Activated CD4-positive, alpha-beta T cell treated with anti-CD3 and anti-CD28 coated beads for 36 hours (primary cell): ENCODE measurements at places on chromosomes 1 and 21.

GRCh38 chr1:111742938-111743549 lies 3.8 kb upstream of the INKA2 start:
- no peak overlapping the region for H3K4me3 ChIP-seq
- no peaks in the 10 kb centered on the region for H3K36me3 ChIP-seq
- no peak for DNase-seq

DNA sequence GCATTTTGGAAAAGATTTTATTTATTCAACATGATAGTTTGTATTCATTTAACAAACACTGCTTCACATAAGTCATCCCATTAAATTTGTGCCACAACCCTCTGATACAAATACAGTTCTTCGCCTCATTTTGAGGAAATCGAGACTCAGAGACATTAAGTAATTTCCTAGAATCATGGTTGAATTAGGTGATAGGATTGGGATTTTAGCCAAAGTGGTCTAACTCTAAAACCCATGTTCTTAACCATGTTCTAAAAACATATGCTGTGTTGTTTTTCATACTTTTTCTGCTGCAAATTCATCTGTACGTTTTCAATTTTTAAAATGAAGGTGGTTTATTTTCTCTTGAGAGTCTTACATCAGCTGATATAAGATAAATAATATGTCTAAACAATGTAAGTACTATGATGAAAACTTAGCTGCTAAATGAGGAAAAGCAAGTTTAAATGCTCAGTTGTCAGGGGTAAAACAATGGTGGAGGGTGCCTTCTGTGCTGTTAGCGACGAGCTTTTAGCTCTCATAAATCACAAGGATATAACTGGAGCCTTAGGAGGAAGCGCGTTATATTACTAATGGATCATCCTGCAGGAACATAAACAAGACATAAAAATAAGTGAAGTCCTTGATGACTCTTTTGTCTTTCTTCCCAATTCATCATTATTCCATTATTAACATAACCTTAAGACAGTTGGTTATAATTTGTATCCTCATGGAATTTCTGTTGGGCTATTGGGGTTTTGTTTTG lies 97.7 kb downstream of the CACHD1 start:
- no peaks in the 10 kb centered on the region for H3K27me3 ChIP-seq
- H3K36me3 ChIP-seq, result peaks cover 4% of the 10 kb centered on the region
- DNase-seq, result no peak
- no peak overlapping the region for H3K27ac ChIP-seq
- no peaks in the 10 kb centered on the region for H3K4me1 ChIP-seq

GRCh38 chr1:113998361-113998760 lies 19.1 kb downstream of the OLFML3 start:
- peaks cover 3% of the 10 kb centered on the region for H3K27me3 ChIP-seq
- H3K4me3 ChIP-seq, result no peak overlapping the region
- H3K27ac ChIP-seq, result no peak overlapping the region
- H3K4me1 ChIP-seq, result peaks cover 3% of the 10 kb centered on the region
- DNase-seq, result no peak
- H3K36me3 ChIP-seq, result peaks cover 10% of the 10 kb centered on the region

- H3K4me3 ChIP-seq, result no peak overlapping the region
- DNase-seq, result no peak
- H3K4me1 ChIP-seq, result no peaks in the 10 kb centered on the region
- H3K36me3 ChIP-seq, result no peaks in the 10 kb centered on the region
- no peaks in the 10 kb centered on the region for H3K27me3 ChIP-seq
Observed at GRCh38 chr1:54520631-54521321, 27.3 kb upstream of the ACOT11 start.

- H3K4me1 ChIP-seq, result no peaks in the 10 kb centered on the region
- no peak for DNase-seq
- H3K4me3 ChIP-seq, result no peak overlapping the region
Observed at GRCh38 chr1:37732111-37732780, 32.7 kb downstream of the EPHA10 start.

DNA sequence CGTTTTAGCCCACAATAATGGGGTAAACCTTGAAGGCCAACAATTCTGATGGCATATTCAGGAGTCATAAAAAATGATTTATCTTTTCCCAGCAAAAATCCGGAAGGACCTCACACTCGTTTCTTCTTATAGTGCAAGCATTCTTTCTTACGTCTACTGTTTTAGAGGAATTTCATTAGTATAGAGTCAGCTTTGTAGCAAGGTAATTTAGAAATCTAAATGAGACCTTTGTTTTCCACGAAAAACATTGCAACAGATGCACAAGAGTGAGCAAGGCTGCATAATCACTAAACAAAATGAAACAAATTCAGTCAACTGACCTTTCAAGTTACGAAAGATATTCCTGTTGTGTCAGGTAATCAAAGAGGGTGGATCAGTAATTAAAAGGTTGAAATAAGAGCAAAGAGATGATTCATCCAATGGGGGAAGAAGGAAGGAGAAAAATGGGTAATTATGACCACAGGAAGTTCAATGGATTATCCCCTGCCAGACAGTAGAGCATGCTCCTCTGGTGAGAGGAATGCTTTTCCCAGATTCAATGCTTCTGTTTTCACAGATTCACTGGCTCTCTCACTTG lies 560 bp upstream of the CSDE1 start:
- DNase-seq, result no peak
- no peaks in the 10 kb centered on the region for H3K27me3 ChIP-seq
- peak overlapping the region; percentile 99 for H3K27ac ChIP-seq
- peaks cover 48% of the 10 kb centered on the region for H3K4me1 ChIP-seq
